ENCODE measurements at places on chromosomes 2 and 18.

DNA sequence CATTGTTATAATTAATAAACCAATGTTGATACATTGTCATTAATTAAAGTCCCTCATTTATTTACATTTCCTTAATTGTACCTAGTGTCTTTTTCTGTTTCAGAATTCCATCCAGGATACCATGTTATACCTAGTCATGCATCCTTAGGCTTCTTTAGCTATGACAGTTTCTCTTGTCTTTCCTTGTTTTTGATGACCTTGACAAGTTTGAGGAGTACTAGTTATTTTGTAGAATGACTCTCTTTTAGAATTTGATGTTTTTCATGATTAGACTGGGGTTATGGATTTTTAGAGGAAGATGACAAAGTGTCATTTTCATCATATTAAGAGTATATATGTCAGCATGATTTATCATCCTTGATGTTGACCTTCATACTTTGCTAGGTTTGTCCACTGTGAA is 16.4 kb downstream of the GIGYF2 start:
- no peak for DNase-seq

DNA sequence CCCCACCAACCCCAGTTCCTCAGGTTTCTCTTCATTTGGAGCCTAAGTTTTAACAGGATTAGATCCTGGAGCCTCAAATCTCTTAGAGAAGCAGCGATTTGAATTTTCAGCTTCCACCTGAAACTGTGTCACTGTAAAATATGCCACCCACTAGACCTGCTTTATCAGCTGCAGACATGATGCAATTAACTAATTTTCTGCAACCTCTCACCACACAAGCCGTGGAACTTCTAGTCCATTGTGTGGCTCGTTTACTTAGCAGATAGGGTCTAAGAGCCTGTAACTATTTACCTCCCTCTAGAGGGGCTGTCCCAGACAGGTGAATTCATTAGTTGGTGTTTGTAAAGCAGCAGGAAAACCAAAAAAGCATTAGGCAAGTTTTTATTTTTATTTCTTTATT is 31.6 kb upstream of the FZD5 start:
- no peak for DNase-seq

DNA sequence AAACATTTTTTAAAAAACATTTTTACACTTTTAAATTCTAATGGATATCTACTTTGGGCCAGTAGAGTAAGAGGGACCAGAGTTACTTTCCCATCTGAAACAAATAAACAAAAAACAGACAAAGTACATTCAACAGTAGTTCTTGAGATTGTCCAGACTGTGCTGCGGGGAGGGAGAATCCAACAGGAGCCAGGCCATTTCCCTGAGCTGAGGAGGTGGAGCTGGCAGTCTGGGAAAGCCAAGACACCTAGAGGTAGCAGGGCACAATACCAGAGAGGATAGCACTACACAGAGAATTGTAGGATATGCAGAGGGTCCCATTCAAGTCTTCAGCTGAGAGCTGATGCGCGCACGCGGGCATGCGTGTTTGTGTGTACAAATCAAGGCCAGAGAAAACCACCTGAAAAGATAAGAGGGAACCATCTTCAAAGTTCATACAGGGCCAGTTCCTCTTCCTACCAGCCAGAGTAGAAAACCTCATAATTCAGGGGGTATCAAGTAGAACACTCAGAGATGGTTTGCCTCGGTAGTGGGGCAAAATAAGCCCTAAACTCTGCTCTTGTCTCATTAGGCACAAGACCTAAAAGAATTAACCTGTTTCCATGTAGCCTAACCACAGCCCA is 44.0 kb downstream of the PTRHD1 start:
- DNase-seq, result no peak

GRCh38 chr2:3042601-3043585 is 334.7 kb downstream of the EIPR1 start:
- no peak for DNase-seq

DNA sequence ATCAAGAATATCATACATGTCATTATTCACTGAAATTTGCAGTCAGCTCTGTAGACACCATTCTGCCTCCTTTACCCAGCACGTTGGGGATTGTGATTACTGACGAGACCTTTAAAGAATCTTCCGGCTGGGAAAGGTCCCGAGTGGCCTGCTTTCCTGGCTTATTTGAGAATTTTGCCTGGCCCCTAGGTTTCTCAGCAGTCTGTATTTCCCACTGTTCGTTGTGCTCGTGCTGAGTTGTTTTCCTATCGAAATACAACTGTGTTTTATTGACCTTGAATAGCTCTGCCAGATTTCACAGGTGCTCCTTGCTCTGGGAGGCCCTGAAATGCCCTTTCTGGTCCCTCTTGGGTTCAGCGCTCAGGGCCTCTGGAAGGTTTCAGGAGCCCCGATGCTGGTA is 94.9 kb downstream of the AGAP1 start:
- DNase-seq, result no peak

GRCh38 chr2:72990695-72991438 is 73.5 kb downstream of the EMX1 start:
- no peak for DNase-seq

- DNase-seq, result no peak
These were observed 8.6 kb upstream of the PDIA6 start for GRCh38 chr2:10820978-10821695.

DNA sequence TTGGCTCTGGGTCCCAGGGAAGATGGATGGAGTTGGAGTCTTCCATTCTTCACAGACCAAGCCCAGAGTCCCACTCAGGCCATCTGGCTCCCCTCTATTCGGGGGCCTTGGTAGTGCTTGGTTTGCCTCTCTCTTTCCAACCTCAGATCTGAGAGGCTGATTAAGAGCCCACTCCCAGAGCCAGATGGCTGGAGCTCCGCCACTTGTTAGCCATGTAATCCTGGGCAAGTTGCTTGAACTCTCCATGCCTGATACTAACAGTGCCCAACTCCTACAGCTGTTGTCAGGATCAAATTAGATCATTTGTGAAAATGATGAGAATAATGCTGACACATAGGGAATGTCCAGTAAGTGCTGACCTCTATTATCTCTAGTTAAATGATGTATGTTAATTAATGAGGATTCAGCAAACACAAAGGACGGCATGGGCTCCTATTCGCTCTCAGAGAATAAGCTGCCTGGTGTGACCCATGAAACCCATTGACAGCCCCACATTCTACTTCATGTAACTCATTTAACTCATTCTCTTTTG is 46.6 kb upstream of the SLC14A1 start:
- DNase-seq, result no peak

DNA sequence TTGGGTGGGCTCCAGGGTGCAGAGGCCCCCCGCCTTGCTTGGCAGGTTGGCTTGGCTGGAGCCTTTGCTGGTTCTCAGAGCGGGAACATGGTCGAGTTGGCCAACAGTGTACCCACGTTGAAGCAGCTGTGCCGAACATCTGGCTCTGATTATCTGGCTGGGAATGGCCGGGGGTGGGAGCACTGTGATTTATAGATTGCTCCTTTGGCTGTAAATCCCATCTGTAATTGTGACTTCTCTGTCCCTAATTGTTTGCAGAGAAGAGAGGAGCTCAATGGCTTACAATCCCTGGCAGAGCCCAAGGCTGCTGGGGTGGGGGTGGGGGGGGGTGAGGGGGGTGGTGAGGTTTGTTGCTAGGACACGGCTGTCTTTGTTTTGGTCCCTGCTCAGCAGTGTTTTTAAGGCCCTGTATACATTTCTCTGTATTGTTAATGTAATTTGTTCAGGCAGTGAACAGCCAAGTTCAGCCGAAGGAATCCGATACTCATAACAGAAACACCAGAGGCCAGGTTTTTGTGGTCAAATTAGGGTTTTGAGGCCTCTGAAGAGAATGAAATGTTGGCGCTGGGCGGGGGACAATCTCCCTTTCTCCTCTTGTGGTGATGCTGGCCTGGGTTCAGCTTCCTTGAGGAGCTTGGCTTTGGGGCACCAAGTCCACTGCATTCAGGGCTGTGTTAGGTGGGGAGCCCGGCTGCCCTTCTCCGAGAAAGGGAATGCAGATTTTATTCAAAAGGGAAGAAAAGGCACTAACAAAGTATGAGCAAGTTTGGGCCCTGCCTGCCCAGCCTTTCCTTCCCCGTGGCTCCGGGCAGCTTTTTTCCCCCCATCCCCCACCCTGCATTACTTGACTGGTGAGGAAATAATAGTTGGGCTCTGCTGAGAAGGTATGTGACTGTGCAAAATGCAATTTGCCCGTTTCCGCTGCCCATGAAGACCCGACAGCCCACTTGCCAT is 82.5 kb downstream of the TCF7L1 start:
- DNase-seq, result peak; percentile 61

- no peak for DNase-seq
These were observed 85.2 kb downstream of the EML4 start for GRCh38 chr2:42254186-42254895.

DNA sequence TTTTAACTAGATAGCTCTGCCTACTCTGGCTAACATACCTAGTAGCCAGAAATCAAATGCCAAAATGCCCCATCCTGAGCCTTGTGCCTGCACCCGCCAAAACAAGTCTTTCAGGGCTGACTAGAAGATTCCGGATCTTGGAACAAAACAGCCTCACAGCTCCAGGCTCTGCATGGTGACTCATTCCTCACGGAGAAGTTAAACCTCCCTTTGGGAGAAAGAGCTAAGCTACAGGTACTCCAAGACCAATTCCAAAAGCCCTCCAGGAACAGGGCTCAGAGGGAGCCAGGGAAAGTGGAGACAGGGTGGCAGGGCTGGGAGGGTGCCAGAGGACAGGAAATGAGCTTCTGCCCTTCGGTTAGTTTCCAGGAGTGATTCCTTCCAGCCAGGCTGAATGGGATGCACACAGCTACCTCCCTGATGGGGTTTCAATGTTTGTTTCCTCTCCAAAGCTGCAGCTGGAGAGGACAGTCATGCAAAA is 295.6 kb downstream of the TNS1 start:
- no peak for DNase-seq

- no peak for DNase-seq
These were observed 147.9 kb downstream of the DOCK10 start for GRCh38 chr2:224894356-224894755.

- DNase-seq, result no peak
These were observed at the start of gene GDF7 for GRCh38 chr2:20666304-20667150. Gene GDF7, plus strand, starts transcription at chr2:20667144. Its CDS starts 96 bp downstream, at chr2:20667240.
